Naive thymus-derived CD8-positive, alpha-beta T cell (primary cell): ENCODE measurements at places on chromosomes 4 and X. TPM values are rescaled to one million over a fixed set of nuclear protein-coding genes. Genes with fewer than 3 reads are reported as not detected.

- DNase-seq, result no peak
These were observed 1.5 kb downstream of the P2RY8 start for GRCh38 chrX:1535241-1536041.

- no peak for DNase-seq
These were observed 33.8 kb downstream of the RBBP7 start for GRCh38 chrX:16836371-16836770.

- DNase-seq, result no peak
These were observed 474.2 kb downstream of the GBA3 start for GRCh38 chr4:23166919-23167318.

GRCh38 chr4:183012879-183013729 lies 86.0 kb upstream of the WWC2 start:
- no peak for DNase-seq

DNA sequence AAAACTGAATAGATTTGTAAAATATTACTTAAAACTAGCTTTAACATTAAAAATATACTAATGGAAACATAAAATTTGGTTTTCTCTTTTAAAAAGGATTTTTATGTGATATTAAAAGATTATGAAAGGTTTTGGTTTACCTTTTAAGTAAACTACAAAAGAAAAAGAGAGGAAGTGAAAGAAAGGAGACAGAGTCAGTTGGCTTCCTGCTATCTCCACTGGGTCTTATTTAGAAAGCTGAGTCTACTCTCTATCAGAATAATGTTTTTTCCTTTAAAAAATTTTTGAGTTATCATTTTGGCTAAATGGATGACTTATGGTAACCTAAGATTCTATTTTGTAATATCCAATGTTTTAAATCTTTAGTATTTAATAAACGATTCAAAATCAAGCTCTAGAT lies 21.6 kb upstream of the ATP8A1 start:
- no peak for DNase-seq

SMIM43 gene
- not detected for total RNA-seq

MID1IP1 gene
- 45.6 TPM for total RNA-seq
